Activated T-helper 2 cell treated with anti-CD3 and anti-CD28 coated beads, Interferon-gamma antibody, Interleukin-2, Interleukin-4, amounts not matched to agents 10 μg/mL and 5 μg/mL and 100 μg/mL, durations not matched to agents 14 hours and 24 hours and 36 hours (primary cell): ENCODE measurements at places on chromosomes 2 and 18.

DNA sequence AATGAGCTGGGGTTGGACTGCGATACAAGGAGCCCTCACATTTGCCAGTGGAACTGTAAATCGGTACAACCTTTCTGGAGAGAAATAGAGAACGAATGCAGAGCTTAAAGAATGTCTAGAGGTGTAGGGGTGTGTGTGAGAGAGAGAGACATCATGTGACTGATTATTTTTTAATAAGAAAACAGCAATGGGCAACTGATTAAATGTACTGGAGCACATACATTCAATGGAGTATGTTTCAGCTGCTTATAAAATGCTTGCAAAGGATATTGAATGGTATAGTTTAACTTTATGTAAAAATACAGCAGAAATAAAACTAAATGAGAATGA is 391 bp upstream of the TMEM17 start:
- no peak for DNase-seq

GRCh38 chr2:4715065-4715464 is 977.1 kb upstream of the SOX11 start:
- DNase-seq, result no peak

- DNase-seq, result no peak
These were observed 39.9 kb downstream of the SP110 start for GRCh38 chr2:230179907-230180306.

- no peak for DNase-seq
These were observed 130.5 kb downstream of the DSEL start for GRCh38 chr18:67386032-67386431.

- peak; percentile 66 for DNase-seq
These were observed 128.0 kb downstream of the NFATC1 start for GRCh38 chr18:79523736-79524180.

- no peak for DNase-seq
These were observed 205.9 kb downstream of the BABAM2 start for GRCh38 chr2:28096421-28096820.

GRCh38 chr18:23588836-23589560 is 2.7 kb upstream of the NPC1 start:
- DNase-seq, result no peak

- no peak for DNase-seq
These were observed 505.1 kb downstream of the CNTNAP5 start for GRCh38 chr2:124530203-124530602.

DNA sequence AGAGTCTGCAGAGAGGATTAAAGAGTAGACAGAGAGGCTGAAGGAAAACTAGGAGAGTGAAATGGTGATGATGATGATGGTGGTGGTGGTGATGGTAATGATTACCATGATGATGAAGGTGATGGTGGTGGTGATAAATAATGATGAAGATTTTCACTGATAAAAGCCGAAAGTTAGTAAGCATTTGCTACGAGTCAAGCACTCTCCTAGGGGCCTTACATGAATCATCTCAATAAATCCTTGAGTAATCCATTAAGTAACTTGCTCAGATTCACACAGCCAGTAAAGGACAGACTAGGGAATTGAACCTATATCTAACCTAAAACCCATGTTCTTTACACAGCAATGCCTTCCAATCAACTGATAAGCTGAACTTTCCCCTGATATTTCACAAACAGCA is 106.7 kb upstream of the PGAP1 start:
- no peak for DNase-seq

GRCh38 chr2:161237392-161238264 is 70.6 kb upstream of the PSMD14 start:
- DNase-seq, result peak; percentile 23

DNA sequence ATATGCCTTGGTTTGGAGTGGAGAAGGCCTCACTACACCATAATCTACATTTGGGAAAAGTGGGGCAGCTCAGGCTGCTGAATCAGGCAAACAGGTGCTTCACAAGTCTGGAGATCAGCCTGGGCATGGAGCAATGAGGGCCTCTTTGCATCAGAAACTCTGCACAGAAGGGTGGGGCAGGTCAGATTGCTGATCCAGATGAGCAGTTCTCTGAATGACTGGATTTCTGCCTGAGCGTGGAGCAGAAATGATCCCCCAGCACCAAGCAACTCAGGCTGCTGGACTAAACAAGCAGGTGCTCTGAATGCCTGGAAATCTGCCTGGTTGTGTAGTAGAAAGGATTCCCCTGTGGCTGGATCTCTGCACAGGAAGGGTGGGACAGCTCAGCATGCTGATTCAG is 605.3 kb upstream of the ZNF804A start:
- no peak for DNase-seq

DNA sequence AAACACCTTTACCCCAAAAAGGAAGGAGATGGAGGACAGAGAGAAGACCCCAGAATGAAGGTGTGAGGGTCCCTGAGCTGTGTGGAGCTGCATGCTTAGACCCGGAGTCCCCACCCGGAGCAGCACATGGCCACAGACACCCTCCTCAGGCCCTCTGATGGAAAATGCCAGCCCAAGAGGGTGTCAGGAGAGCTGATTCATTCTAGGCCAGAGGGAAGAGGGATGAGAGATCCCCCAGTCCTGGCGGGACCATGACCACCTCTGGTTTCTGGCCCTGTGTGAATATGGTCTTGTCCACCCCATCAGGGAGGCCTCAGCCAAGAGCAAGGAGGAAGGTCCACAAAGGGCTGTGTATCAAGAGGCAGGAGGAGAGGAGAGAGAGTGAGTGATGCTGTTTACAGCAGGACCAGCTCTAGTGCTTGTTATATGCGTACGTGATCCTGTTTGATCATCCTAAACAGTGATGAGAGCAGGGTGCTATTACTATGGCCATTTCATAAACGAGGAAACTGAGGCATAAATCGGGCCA is 186.6 kb upstream of the HAAO start:
- DNase-seq, result no peak

- DNase-seq, result no peak
These were observed 43.7 kb upstream of the FZD5 start for GRCh38 chr2:207813221-207813916.
